Eye (tissue), 1 donor: ENCODE measurements at places on chromosomes 7 and 10.

DNA sequence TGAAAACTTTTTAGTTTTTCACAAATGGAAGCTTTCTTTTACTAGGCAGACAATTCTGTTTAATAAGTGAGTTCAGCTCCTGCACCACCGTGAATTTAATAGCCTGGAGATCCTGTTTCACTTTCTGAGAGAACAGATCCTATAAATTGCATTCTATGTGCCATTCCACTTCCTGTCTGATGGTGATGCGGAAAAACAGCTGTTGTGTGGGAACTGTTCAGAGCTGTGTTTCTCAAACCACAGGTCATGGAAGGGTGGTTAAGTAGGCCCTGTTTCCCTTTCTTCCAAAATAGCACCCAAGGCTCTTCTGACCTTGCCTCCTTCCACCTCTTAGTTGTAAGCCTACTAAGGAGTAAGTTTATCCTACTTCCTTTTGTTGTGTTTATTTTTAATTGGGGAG lies 97.2 kb upstream of the DKK1 start:
- DNase-seq = peak; percentile 51

DNA sequence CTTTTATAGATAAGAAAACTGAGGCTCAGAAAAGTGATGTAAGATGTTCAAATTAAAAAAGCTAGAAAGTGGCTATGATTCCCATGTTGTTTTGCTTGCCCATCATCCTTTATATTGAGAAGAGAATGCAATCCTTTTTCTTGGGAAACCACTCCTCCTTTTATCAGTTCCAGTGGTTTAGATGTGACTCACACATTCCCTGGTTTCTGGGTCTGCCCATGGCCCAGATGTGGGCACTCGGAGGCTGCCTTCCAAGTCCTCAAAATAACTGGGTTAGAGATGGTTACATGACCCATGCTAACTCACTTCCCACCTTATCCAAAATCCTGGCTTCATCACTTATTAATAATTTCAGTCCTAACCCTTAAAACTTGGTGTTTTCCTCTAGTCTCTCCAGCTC lies 550.0 kb downstream of the MDFIC start:
- DNase-seq = no peak

DNA sequence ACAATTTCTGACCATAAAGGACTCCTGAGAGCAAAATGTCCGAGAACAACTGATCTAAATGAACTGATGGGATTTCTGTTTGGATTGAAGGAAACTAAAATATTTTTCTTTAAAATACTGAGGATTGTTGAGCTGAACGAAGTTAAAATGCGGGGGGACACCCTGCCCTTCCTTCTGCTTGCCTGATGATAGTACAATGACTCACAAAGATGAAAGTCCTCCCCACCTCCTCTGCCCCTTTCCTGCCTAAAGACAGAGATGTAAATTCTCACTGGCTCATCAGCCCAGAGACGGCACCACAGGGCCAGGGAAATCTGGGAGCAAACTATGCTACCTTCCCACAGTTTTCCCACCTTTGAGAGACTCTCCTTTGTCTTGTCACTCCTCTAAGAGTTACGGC lies 180.6 kb downstream of the PHTF2 start:
- no peak for DNase-seq

GRCh38 chr7:94908323-94909178 lies 1.2 kb downstream of the PPP1R9A start:
- DNase-seq = peak; percentile 87

DNA sequence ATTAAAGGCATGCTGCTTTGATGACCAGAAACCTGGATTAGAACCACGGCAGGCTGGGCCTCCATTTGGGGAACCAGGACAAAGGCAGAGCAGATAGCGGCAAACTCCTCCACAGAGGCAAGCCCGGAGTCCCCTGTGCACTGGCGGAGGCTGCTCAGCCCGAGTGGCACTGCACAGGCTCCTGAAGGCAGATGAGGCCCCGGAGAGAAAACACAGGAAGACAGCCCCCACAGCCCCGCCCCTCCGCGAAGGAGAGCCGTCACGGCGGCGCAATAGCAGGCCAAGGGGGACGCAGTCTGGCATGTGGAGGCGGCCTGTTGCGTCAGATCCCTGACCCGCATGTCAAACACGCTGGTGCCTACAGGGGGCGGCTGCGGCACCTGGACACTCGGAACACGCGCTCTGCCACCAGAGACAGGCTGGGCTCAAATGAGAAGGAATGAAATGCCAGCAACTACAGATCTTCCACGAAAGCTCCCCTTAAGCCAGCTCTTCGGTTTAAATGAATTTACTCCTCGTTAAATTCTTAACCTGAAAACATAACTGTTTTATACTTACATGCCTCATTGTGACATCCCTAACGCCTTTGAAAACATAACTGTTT lies 128.5 kb downstream of the MAD1L1 start:
- peak; percentile 94 for DNase-seq

DNA sequence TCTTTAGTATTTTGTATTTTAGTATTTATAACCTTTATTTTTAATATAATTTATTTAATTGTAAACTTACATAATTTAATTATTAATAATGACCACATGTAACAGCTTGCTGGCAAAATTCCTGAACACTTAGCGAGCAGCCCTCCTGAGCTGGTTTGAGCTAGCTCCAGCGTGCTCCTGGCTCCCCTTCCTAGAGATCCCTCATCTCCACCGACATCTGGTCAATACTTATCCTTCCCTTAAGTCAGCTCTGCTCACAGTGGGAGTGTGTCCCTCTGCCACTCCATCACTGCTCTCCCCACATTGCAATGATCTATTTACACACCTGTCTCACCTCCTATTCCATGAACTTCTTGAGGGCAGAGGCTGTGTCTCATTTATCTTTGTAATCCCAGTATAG lies 20.6 kb upstream of the TBXAS1 start:
- DNase-seq = no peak
